Psoas muscle (tissue), 8 donors: ENCODE measurements at places on chromosomes 6 and 20. TPM values are rescaled to one million over a fixed set of nuclear protein-coding genes. Genes with fewer than 3 reads are reported as not detected.

The TRIM38 gene
- 4.7 TPM for total RNA-seq

The LINC00237 gene
- total RNA-seq = not detected

The OR2J3 gene
- not detected for total RNA-seq

The OR2H1 gene
- not detected for total RNA-seq

The ELOVL4 gene
- 0.10 TPM for total RNA-seq

The RING1 gene
- 28.1 TPM for total RNA-seq

The TRAPPC3L gene
- not detected for total RNA-seq

The PEX3 gene
- 12.9 TPM for total RNA-seq

The TTBK1 gene
- not detected for total RNA-seq

The PBOV1 gene
- not detected for total RNA-seq
